Amniotic stem cell (primary cell): ENCODE measurements at places on chromosomes 1 and 21.

DNA sequence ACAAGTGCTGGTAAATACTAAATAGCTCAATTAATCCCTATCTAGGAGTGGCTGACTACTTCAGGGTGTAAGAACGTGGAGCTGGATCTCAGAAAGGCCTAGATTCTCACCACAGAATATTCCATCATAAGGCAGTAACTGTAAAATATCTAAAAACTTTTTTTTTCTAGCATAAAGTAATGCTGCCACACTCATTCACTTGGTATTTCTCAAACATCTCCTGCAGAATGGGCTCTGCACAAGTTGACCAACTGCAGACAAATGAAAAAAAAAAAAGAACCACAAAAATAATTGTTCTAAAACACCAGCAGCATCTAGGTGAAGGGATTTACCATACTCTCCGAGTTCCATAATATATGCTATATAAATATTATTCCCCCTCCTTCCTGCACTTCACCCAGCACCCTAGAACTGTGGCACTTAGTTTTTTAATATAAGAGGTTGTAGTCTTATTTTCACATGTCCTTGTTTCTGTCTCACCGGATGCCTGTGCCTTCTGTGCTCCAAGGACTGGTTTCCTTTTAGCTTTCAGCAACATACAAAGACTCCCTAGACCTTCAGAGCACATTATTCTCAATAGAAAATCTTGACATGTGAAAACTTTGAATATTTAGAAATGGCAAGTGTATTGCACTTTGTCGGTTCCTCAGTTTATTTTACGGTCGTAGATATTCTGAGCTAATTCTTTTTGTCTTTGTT lies 8.9 kb downstream of the VSIG8 start:
- DNase-seq, result no peak

- no peak for DNase-seq
These were observed 111.4 kb downstream of the HHAT start for GRCh38 chr1:210440081-210440480.

DNA sequence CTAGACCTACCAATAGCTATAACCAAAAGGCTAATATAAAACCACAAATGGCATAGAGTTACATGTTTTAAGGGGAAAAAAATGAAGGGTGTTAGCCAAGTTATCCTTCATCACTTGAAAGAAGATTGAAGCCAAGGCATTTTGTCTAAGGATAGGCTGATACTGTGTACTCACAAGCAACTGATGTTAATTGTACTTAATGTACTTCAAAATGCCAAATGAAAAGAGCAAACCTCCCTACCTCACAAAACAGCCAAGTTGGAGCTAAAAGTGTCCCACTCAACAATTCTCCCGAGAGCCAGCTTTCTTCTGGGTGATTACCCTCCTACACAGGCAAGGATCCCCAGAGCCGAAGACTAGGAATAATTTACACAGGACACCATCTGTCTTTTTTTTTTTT lies 4.4 kb upstream of the IGSF3 start:
- no peak for DNase-seq

DNA sequence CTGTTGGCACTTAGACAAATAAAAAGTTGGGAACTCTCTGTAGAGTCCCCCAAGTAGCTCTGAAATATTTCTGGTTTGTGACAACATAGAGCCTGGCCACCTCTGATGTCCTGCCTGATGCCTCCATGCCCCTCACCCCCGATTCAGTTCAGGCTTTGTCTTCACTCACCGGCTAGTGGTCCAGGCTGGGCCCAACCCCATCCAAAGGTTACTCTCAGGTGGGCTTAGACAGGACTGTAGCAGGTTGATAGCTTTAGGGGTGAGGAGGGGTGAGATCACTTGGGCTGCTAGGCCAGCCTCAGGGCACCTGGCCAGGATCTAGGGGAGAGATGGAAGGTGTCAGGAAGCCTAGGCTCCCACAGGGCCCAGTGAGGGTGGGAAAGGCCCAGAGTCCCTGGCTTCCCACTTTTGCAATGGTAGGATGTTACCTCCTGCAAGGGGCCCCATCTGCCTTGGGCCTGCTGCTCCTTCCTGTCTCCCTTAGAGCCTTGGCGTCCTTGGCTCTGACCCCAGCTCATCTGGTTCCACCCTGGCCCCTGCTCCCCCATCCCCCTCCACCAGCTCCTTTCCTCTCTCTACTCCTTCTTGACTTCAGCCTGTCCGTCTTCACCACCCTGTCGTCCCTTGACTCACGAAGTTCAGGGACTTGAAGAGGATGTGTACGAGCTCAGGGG lies 6.7 kb downstream of the EPS8L3 start:
- DNase-seq, result no peak

DNA sequence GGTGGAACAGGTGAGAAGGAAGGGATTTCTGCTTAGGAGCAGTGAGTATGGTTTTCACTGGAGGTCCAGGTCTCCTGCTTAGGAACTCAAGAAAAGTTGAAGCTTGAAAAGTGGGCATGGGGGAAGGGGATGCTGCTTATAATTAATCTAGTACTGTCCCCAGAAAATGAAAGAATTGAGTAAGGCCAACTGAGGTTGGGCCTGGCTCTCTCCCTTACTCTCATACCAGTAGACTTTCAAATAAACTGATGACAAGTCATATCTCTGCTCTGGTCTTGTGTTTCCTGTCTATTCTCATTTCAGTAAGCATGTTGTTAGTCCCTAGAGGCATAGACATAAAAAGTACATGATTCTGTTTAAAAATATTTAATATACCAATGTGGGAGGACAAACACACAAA lies 26.4 kb downstream of the CD48 start:
- no peak for DNase-seq

DNA sequence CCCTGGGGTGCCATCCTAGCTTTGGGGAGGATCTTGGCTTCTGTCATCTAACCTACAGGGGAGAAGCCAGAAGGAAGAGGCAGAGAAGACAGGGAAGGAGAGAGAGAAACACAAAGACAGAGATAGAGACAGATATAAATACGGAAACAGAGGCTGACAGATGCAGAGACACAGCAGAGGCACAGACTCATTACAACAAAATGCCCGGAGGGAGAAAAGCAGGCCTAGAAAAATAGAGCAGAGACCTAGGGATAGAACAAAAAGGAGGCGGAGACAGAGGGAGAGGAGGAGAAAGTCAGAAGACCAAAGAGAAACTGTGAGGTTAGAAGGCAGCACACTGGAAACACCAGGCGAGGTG lies 1.9 kb downstream of the PEAR1 start:
- no peak for DNase-seq

DNA sequence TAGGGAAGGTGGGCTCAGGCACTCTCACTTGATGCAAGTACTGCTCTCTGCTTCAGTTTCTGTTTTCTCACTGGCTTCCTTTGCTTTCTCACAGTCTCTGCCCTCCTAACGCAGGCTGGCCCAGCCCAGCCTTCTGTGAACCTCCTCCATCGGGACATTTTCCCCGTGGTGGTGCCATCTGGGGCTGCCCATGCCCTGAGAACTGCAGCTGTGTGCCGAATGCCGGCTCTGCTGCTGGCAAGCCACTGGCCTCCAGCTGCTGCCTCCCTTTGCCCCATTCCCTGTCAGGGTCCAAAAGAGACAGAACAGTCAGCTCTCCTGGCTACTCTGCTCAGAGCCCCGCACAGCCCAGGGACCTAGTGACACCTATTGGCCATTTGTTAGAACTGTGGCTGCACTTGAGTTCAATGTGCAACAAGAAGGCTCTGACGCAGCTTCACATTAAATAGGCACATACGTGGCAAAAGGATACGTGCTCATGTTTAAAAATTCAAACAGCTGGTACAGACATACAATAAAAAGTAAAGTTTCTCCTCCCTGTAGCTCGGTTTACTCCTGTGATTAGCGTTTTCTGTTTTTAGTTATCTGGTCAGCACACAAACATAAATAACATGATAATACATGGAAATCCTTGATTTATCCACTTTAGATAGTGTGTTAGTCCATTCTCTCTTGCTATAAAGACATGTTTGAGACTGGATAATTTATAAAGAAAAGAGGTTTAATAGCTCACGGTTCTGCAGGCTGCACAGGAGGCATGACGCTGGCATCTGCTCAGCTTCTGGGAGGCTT lies 46.6 kb downstream of the FCRL5 start:
- peak; percentile 5 for DNase-seq
